CD4-positive, alpha-beta T cell treated with Interleukin-17A for 4 hours (primary cell): ENCODE measurements at places on chromosomes 2 and 18.
A peak's percentile ranks its signal among the peaks of the same experiment; 100 is the strongest.

DNA sequence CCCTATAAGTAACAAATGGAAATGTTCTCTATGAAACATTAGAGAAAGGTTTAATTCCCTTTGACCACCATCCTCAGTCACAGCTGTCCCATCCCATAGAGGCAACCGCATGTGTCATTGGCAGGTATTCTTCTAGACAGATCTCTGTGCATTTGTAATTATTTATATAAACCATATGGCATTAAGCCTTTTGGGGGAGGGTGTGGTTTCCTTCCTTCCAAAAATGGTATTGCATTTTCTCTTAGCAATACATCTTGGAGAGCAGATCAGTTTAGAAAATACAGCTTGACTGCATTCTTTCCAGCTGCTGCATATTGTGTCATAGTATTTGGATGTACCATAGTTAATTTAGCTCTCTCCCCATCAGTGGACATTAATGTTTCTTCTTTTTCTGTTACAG lies 57.7 kb downstream of the LCLAT1 start:
- DNase-seq: no peak

DNA sequence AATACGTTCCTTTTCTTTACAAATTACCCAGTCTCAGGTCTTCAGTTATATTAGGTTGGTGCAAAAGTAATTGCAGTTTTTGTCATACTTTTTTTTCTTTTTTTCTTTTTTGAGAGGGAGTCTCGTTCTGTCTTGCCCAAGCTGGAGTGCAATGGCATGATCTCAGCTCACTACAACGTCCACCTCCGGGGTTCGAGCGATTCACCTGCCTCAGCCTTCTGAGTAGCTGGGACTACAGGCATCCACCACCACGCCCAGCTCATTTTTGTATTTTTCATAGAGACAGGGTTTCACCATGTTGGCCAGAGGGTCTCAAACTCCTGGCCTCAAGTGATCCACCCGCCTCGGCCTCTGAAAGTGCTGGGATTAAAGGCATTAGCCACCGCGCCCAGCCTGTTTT lies 43.8 kb upstream of the ASAP2 start:
- no peak for DNase-seq

GRCh38 chr2:150983314-150983897 lies 278.3 kb downstream of the RBM43 start:
- no peak for DNase-seq

GRCh38 chr18:73232933-73233332 lies 365.1 kb upstream of the NETO1 start:
- no peak for DNase-seq

DNA sequence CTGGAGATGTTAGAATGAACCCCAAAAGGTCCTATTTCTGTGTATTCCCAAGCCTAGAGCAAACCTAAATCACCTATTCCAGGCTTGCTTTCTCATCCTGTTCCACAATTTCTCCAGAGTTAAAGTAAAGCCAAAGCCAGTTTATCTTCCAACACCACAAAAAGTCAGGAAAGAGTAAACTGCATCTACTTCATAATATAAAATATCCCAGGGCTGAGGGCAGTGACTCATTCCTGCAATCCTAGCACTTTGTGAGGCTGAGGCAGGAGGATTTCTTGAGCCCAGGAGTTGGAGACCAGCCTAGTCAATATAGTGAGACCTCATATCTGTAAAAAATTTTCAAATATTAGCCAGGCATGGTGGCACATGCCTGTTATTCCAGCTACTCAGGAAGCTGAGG lies 241.4 kb downstream of the CDH20 start:
- DNase-seq: no peak

DNA sequence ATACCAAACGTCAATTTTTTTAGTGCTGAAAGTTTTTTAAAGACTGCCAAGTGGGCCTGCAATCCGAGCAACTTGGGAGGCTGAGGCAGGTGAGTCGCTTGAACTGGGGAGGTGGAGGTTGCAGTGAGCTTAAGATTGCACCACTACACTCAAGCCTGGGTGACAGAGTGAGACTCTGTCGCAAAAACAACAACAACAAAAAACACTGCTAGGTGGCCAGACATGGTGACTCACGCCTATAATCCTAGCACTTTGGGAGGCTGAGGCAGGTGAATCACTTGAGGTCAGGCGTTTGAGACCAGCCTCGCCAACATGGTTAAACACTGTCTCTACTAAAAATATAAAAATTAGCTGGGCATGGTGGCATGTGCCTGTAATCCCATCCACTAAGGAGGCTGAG lies 202.8 kb upstream of the COPS8 start:
- no peak for DNase-seq

- no peak for DNase-seq
Observed at GRCh38 chr2:71155846-71156245, 25.4 kb downstream of the MPHOSPH10 start.

DNA sequence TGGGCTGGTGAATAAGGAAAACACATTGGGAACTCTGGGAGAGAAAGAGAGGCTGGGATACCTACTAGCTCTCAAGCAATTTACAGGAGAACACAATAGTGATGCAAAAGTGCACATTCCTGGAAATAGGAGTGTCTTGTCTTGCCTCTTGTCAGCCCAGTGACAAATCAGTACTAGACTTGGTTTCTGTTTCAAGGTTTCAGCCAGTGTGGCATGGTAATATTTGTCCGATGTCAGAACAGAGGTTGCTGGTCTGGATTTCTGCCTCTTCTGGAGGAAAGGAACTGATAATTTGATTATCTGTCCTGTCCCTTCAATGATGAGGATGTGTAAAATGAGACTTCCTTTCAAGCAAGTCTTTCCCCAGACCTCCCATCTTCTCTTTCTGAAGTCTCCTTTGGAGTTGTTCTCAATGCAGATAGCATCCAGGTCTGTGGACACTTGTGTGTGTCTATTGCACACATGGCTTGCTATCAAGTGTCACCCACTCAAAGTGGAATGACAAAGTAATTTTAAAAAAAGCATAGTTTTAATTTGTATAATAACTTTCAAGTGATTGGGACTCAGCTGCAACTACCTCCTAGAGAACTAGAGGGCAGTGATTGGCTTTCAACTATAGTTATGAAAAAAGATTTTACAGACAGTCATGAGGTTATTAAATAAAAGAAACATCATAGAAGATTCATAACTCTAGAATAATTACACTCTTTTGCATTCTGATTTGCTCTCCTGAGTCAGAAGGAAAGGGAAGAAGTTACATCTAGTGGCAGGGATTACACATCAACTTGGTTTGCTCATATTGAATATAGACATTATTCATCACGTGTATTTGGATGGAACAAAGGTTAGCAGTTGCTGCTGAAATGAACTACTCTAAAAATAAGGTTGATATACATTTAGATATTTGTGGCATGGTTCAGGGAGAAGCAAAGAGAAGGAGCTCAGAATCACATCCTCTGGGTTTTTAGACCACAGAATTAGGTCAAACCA lies 4.5 kb downstream of the GPR39 start:
- DNase-seq: no peak

GRCh38 chr2:13537771-13538349 lies 821.1 kb downstream of the TRIB2 start:
- DNase-seq: no peak

GRCh38 chr2:24886691-24887304 lies 33.2 kb downstream of the ADCY3 start:
- no peak for DNase-seq

DNA sequence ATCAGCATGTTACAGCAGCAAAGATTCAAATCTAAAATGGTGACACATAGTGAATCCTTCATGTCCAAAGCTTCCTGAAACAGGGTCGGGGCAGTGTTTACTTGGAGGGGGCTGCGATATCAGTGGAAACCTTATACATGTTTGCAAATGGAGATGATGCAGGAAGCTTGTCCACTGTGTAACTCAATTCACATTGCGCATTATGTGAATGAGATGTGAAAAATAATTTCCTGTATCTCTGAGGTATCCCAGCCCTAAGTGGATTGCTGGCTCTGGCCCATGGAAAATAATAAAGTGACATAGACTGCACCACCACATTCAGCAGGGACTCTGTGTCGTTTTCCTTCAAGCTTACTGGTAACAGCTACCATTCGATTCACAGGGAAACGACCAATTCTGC lies 505.5 kb downstream of the GALR1 start:
- no peak for DNase-seq

DNA sequence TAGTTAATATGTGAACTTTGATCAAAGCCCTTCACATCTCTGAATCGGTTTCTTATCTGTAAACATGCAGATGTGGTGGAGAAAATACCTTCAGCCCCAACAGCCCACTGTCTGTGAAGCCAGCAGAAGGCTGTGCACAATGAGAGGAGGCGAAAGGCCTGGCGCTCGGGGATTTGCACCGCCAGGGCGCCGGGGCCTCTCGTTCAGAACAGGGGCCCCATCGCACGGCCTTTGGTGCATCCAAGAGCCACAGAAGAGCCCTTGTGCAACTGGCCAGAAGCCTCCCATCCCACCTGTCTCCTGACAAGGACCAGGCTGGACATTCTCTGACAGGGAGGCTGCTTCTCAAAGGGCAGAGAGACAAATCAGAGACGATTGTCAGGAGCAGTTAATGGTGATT lies 407.2 kb upstream of the MYT1L start:
- no peak for DNase-seq

DNA sequence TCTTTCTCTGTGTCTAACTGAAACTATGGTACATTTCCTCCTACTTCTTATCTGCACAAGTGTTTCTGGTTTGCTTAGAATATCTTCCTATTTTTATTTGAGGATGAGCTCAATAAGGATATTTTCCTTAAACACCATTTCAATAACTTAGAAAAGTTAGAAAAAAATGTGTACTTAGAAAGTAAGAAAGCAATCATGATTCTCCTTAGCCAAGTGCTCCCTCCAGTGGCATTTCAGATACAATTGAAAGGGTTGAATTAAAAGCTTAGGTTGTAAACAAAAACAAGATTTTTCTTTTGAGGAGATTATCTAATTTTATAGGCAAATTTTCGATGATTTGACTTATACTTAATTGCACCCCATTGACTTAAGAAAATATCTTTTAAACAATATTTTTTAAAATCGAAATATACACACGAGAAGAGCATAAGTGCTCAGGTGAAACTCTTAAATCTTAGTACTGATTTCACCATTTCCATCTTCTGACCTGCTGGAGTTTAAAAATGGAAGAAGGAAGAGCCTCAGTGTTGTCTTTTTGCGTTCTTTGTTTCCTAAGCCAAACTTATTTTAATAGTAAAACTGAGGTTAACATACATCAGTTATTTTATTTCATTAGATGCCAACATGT lies 26.9 kb downstream of the C18orf63 start:
- DNase-seq: peak; percentile 53
